ENCODE measurements at places on chromosomes 6 and 20.

DNA sequence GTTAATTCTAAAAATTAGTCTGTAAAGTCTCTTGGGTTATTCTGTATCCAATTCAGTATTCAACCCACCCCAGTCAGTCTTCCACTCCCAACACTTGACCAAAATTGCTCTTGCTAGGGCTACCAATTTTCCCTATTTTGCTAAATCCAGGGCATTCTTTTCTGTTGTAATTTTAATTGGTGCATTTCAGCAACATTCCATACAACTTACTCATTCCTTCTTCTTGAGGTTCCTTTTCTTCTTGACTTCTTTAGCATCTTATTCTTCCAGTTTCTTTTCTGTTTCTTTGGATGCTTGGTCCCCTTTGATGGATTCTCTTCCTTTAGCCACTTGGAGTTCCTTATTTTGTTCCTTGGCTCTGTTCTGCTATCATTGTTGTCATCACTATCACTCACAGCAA is 11.2 kb upstream of the GRM1 start:
- DNase-seq: no peak

GRCh38 chr6:42349753-42350511 is 101.8 kb downstream of the TRERF1 start:
- DNase-seq: no peak

DNA sequence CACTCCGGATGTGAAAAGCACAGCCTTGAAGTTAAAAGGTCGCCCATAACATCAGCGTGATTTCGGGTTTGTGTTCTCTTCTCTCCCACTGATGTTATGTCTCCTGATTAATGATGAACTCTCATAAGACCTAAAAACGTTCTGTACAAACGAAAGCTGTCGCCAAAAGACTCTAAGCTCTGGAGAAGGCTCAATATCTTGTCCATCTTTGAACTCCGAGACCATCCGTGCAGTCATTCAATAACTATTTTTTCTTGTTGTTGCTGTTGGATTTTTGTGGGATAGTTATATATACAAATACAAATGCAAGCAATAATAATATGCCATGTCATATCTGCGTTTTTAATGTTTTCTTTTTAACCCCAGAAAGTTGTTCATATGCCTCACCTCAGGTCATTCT is 291.8 kb upstream of the MARCKS start:
- no peak for DNase-seq

DNA sequence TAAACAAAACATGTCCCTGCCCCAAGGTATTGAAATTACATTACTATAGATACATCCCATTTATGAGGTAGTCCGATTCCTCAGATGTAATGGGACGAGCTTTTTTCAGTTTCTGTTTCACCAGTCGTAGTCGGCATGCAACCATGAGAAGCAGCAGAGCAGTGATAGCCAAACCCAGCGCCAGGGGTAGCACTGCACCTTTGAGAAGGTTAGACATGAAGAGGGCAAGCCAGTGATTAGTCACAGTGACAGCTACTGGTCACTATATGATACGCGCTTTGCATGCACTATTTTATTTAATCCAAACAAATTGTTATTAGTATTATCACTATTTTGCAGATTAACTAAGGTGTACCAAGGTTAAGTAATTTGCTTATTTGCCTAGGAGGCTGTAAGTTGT is 43.7 kb downstream of the LRP11 start:
- DNase-seq: no peak

DNA sequence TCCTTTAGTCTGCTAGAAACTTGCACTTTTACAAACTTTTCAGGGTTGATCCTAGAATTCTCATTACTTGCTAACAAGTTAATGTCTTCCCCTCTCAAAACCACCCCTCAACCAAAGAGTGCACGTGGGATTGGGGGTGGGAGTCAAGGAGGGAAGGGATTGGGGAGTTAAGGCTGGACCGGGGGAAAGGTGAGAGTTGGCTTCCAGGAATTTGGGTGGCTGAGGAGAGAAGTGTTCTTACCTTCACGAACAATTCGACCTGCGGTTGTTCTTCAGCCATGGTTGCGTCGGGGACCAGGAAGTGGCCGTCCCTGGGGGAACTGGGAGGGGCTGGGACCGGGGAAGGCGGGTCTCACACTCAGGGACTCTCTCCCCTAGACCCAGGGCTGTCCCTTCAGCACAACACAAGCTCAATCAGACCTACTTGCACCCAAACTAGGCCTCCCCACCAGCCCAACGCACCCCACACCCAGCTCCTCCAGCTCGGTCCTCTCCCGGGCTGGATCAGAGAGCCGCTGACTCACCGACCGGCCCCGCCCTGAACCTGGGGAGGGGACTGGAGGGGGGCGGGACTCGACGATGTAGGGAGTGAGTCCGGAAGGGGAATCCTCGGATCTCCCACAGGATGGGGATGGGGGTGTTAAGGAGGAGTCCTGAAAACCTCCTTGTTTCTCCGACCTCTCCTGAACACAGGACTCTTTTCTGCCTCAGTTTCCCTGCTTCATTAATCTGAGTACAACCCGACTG is at the start of gene CLIC1:
Gene CLIC1, minus strand, starts transcription at position 510 of the 747 bp plus-strand sequence. Its CDS starts 230 bp downstream, at position 280.
- peak; percentile 92 for DNase-seq

Data from activated CD4-positive, alpha-beta T cell treated with anti-CD3 and anti-CD28 coated beads for 36 hours (primary cell).